ENCODE measurements at places on chromosomes 13 and 19.
A peak's percentile ranks its signal among the peaks of the same experiment; 100 is the strongest.

DNA sequence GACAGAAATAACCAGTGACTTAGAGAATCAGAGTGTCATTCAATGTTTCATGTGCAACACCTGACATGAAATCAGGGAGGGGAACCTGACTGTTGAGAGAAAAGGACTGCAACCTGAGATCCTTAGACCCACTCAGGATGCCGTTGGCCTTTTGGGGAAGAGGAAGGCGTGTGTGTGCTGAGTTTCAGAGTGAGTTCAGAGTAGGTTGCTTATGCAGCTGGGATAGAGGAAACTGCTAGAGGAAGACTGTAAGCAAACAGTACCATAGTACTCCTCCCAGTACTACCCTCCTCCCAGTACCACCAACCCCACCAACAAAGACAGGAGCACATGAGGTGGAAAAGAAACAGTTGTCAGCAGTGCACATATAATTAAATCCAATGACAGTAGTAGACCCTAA is 63.7 kb downstream of the KL start:
- DNase-seq: no peak

GRCh38 chr19:42465827-42466280 is 23.1 kb upstream of the CXCL17 start:
- no peak for DNase-seq

GRCh38 chr13:48950501-48950875 is 25.2 kb upstream of the FNDC3A start:
- DNase-seq: no peak

DNA sequence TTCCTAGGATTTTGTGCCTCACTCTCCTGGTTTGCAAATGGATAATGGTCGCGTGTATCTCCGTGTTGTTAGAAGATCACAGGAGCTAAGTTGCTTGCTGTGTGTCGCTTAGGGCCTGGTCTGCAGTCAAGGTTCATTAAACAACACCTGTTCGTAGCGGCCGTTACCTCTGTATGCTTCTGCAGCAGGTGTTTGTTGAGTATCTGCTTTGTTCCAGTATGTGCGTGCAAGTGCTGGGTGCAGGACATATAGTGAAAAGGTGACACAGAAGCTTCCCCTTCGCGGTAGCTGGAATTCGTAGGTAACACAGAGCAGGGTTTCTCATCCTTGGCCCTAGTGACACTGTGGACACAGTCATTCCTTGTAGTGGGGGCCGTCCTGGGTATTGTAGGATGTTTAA is 5.4 kb downstream of the MED25 start:
- DNase-seq: no peak

- no peak for DNase-seq
These were observed 142.4 kb downstream of the MYCBP2 start for GRCh38 chr13:77184455-77184854.

DNA sequence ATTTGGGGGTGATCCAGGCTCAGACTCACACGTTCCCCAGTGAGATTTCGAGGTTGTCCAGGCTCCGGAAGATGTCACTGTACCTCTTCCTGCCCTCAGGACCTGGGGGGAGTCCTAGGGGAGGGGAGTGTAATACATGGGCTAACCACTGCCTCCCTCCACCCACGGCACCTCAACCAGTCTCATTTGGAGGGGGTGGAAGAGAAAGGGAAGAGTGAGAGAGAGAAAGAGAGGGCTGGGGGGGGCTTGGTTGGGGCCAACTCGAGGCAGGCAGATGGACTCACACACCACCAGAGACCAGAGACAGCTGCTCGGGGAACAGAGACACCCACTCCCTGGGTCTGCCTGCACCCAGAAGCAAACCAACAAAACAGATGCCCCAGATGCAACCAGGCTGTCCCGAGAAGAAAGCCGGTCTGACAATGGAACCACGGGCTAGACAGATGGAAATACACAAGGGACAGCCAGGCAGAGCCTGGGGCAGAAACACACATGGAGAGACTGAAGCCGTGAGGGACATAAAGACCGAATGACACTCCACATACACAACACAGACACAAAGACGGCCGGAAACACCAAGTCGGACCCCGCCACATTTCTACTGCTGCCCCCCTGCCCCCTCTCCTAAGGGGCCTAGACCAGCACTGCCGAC is 825 bp downstream of the GMIP start:
- DNase-seq: no peak

- DNase-seq: no peak
These were observed 838 bp downstream of the PPP2R1A start for GRCh38 chr19:52190487-52191293.

- no peak for DNase-seq
These were observed 519 bp downstream of the ZNF551 start for GRCh38 chr19:57682226-57682766.

DNA sequence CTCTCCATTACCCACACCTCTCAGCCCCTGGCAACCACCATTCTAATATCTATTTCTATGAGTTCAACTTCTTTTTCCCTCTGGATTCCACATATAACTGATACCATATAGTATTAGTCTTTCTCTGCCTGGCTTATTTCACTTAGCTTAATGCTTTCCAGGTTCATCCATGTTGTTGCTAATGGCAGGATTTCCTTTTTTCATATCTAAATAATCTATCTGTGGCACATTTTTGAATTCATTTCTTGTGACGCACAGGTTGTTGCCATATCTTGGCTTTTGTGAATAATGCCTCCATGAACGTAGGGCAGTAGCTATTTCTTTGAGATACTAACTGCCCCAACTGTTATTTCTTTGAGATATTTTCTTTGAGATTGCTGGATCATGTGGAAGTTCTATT is 235.6 kb downstream of the SPRY2 start:
- DNase-seq: no peak

GRCh38 chr19:32453736-32454135 is 48.2 kb downstream of the DPY19L3 start:
- no peak for DNase-seq

GRCh38 chr13:46160471-46161066 is 21.4 kb downstream of the LCP1 start:
- peak; percentile 71 for DNase-seq

GRCh38 chr19:18388100-18388959 is 2.4 kb downstream of the GDF15 start:
- peak; percentile 95 for DNase-seq

GRCh38 chr13:91655731-91656130 is 257.3 kb downstream of the GPC5 start:
- no peak for DNase-seq

DNA sequence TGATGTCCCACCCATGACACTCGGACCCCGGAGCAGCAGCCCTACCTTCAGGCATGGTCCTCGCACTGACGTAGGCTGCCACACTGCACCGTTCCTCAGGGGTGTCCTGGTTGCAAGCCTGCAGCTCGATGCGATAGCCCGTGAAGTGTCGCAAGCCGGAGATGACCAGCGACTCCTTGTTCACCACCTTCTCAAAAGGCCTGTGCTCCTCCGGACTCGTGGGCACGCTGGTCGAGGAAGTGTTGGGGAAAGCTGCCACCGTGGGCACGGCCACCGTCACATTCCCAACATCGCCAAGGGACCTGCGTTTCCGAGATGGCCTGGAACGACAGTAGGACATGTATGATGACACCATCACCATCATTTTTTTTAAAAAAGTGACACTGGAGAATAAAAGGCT is 73.3 kb downstream of the ZNF557 start:
- no peak for DNase-seq

DNA sequence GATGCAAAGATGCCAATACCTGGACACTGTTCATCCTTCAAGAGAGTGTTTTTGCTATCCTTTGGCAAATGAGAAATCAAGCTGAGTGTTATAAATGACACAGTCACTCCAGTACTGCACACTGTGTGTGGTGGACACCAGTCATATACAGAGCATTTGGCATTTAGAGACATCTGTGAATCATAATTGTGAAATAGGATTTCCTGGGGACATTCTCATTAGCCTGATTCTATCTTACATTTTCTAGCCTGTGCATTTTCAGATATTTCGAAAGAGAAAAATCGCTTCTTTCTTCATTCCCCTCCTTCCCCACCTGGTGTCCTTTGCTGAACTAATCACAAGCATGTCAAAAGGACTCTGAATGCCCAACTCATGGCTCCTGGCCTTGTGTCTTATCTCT is 781.0 kb upstream of the ARGLU1 start:
- DNase-seq: no peak

DNA sequence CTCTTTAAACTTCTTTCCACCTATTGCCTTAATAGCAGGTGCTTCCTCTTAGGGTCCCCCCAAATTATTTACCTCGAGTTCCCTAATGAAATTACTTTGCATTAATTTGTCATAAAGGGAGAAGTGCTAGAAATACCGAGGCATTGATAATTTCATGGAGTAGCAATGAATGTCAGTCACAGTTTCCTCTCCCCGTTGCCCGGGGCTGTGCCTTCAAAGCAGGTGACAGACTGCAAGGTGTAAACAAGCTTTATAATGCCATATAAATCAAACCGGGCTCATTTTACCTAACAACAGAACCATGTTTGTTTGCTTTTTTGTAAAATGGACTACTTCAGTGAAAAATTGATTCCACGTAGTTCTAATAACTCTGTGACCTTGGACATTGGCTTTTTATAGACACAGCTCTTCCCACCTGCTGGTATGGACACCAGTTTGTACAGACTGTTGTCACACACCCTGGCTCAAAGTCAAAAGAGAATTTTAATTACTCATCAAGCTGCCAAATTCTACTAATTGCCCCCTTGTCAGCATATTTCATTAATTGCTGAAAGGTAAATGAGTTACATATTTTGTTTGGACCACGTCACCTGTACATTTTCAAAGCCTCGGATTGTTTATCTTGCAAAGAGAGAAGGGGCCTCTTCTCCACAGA is 171.1 kb downstream of the STK24 start:
- no peak for DNase-seq

GRCh38 chr13:94384231-94384905 is 95.1 kb downstream of the DCT start:
- no peak for DNase-seq

GRCh38 chr13:51823863-51824262 is 19.9 kb upstream of the DHRS12 start:
- no peak for DNase-seq

- no peak for DNase-seq
These were observed 1198.2 kb upstream of the PCDH9 start for GRCh38 chr13:68428292-68428691.

GRCh38 chr19:35098413-35099049 is 17.1 kb upstream of the FXYD3 start:
- DNase-seq: no peak

DNA sequence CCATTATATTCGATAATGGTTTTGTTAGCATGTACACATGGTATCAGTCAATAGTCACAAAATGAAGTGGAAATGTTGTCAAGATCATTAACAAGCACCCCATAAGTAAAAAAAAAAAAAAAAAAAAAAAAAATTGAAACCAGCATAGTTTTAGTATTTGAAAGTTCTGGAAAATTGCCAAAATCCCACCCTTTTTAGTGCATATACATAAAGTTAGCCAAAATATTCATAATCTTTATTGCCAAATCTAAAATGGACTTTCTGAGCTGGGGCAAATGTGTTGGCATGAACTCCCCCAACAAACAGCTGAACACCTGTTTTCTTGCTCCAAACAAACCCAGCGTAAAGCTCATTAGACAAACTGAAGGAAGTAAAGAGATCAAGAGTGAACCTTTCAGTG is 73.9 kb downstream of the MZT1 start:
- DNase-seq: no peak

DNA sequence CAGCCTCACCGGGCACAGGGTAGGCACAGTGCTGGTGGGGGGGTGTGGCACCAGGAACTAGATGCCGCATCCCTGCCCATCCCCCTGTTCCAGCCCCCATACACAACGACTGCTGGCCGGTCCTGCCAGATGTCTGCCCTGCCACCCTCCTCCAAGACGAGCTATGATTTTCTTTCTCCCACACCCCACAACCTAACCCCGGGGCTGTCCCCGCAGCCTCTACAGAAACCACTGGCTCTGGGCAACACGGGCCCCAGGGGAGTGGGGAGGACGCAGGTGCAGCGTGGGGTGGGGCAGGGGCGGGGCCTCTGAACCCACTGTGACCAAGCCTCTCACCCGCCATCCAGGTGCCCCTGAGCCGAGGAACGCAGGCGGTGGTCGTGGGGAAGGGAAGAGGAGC is 15.5 kb downstream of the PGLS start:
- no peak for DNase-seq

- DNase-seq: no peak
These were observed 4.2 kb downstream of the NAPA start for GRCh38 chr19:47510516-47511127.

DNA sequence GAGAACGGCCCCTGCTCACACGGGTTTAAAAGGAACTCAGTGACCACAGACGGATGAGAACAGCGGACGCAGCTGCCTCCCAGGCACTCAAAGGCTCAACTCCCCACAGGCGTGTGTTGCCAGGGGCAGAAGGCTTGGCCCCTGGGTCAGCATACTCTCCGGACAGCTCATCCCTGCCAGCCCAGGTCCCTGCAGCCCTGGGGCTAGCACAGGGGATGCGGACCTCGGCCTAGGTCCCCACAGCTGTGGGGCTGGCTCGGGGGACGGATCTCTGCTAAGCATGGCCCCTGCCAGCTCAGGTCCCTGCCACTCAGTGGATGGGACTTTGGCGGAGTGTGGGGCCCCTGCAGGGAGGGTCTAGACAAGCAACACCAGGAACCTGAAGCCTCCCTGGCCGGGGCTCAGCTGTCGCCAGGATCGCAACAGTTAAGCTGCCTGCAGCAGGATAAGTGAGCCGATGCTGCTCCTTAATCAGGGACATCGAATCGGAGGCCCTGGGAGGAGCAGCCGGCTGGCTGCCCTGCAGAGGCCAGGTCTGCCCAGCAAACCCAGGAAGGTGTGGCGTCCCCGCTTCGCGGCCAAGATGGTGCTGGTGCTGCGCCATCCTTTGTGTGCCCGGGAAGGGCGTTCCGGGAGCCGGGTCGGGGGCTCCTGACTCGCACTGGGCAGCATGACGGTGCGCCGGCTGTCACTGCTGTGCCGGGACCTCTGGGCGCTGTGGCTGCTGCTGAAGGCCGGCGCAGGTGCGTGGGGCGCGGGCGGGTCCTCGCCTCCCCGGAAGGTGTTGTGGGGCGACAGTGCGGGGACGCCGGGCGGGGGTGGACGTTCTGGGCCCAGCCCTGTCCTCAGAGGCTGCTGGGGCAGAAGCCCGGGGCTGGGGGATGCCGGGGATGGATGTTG is 32.5 kb downstream of the MCF2L start:
- no peak for DNase-seq

GRCh38 chr19:1289686-1290025 is 4.0 kb downstream of the EFNA2 start:
- no peak for DNase-seq

DNA sequence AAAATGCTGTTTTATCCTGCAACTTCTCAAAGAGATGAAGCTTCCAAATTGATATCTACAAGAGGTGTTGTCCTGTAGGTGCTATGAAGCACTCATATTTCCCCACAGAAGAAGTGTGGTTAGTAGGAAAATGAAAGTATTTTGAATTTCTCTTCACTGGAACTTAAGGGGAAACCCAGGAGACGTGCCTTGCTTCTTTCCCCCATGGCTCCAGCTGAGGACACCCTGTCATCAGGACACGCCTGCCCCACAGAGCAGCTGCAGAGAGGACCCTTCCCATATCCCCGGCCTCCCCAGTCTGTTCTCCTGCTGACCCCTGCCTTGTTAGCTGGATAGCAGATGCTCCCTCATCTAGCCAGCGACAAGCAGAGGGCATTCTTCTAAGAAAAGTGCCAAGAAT is 371.3 kb downstream of the COG6 start:
- no peak for DNase-seq

GRCh38 chr13:73421310-73421912 is 362.6 kb downstream of the KLF5 start:
- DNase-seq: no peak

GRCh38 chr13:75372517-75372916 is 109.5 kb downstream of the TBC1D4 start:
- peak; percentile 49 for DNase-seq

Measured in GF-D8 (cell line).